HS-5 (cell line): ENCODE measurements at places on chromosomes 16 and 17.

- DNase-seq = no peak
Observed at GRCh38 chr17:2624292-2624731, 30.9 kb downstream of the PAFAH1B1 start.

GRCh38 chr16:67563708-67564468 is 1.6 kb downstream of the CTCF start:
- DNase-seq = no peak

DNA sequence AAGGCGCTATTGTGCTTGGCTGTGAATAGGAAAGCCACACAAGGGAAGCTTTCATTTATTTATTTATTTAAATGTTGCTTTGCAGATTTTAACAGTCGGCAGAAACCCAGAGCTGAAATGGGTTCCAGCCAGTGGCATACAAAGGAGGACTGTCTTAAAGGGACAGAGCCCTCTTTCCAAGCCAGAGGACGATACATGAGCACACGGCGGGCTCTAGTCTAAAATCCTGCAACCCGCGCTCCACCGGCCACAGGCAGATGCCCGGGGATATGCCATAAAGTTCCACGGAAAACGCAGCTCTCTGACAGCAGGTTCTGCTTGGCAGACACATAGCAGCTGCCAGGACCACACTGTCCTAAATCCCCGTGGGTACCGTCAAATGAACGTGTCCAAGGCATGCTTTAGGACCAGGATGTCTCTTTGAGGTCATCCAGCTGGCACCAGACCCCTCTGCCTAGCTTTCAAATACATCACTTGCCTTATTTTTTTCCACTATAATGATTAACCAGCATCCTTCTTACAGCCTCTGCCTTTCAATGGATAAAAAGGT is 64.6 kb downstream of the CYTH1 start:
- DNase-seq = no peak

DNA sequence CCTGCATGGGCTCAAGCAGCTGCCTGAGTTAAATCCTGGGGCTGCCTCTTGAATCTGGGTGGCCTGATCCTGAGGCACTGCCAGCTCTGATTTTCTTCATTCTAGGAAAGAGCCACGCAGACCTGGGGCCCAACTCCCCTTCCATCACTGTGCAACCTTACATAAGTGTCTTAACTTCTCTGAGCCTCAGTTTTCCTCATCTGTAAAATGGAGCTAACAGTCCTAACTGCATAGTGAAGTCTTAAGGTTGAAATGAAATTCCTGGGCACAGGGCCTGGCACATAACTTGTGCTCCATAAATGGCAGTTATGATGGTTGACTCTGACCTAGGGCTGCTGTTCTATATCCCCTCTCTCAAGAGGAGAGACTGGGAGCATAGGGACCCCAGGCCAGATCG is 236.6 kb downstream of the GSG1L start:
- DNase-seq = no peak

DNA sequence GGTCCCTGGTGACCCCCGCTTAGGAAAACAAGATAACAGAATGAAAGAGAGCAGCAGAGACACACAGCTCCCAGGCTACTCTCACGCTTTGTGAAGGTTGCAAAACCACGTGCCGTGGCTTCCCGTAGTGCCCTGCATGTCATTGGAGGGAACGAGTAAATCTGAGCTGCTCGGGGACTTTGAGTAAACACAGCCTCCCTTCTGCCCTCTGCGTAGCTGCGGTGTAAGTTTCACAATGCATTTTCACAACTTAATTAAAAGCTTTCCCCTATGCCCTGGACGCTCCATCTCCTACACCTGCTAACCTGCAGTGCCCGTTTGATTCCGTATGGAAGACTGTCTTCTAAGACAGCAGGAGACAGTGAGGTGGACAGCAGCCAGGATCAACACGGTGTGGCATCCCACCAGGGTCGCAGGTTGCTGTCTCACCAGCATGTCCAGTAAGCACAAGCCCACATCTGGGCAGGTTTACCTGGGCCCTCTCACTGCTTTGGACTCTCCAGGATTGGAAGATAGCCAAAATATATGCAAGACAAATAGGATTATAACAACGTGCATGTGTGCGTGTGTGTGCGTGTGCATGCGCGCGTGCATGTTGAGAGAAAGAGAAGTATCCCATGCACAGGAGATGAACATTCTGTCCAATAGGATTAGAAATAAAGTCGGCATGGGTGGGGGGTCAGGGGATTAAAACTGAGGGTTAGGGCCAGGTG is 116.4 kb upstream of the RCVRN start:
- DNase-seq = no peak

DNA sequence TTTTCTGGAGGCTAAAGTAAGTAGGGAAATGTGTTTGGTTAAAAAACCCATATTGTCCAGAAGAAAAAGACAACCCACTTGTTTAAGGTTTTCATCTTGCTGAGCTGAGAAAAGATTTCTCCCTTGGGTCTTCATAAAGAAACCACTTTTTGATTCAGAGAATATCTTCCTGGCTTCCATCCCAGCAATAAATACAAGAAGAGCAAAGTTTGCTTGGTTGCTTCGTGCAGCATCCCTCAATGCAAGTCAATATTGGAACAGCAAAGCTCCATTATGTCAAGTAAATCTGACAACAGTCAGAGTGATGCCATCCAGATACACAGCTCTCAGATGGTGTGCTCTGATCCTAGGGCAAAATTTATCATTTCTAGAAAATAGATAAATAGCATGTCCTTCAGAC is 118.9 kb upstream of the PIRT start:
- DNase-seq = no peak

DNA sequence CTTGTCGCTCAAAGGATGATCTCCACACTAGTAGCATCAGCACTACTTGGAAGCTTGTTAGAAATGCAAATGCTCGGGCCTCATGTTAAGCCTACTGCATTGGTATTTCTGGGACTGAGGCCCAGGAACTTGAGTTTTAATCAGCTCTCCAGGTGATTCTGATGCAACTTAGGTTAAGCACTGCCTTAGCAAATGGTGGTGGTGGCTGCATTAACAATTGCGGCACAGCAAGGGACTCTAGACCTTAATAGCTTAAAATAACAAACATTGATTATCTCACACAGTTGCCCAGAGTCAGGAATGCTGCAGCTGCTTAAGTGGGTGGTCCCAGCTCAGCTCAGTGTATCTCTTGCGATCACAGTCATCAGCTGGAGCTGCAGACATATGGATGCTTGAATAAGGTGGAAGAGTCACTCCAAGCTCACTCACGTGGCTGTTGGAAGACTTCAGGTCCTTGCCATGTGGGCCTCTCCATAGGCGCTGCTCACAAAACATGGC is 25.8 kb downstream of the HS3ST3A1 start:
- no peak for DNase-seq

GRCh38 chr16:67474551-67475455 is 6.2 kb downstream of the ATP6V0D1 start:
- no peak for DNase-seq

DNA sequence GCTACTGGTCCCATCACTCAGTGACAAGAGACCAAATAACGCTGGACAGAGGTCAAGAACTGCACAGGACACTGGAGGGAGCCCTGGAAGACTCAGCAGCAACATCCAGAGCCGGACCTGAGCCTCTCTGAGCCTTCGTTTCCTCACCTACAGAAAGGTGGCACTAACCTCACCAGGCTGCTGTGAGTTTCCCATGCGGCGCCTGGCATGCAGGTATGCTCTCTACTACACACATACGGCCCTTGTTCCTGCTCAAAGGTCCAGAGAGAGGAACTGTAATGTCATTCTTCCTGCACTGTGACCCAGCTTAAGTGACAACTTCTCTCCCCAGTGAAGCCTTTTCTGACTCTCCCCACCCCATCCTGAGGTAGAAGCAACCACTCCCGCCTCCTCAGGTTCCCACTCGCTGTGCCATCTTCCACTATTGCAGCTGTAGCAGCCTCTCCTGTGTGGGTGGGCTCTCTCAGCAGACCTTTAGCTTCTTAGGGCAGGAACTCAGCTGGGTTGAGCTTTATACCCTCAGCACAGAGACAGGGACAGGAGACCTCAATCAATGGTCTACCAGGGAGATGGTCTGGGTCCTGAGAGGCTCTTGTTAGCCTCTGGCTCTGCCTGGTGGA is 43.9 kb upstream of the SREBF1 start:
- no peak for DNase-seq

DNA sequence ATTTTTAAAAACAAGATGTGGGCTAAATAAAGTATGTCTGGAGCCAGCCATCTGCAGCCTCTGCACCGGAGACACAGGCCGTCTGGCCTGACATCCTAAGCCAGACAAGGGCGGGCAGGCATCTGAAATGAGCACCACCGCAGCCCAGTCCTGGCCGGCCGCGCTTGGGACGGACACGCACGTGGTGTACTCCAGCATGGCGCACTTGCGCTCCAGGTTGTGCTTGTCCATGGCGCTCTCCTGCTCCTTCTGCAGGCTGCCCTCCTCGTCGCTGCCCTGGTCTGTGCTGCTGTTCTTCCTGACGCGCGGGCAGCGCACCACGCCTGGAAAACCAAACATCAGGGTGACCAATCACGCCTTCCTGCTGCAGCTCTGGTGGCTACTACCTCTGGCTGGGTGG is 60.3 kb downstream of the GTF3C1 start:
- no peak for DNase-seq

DNA sequence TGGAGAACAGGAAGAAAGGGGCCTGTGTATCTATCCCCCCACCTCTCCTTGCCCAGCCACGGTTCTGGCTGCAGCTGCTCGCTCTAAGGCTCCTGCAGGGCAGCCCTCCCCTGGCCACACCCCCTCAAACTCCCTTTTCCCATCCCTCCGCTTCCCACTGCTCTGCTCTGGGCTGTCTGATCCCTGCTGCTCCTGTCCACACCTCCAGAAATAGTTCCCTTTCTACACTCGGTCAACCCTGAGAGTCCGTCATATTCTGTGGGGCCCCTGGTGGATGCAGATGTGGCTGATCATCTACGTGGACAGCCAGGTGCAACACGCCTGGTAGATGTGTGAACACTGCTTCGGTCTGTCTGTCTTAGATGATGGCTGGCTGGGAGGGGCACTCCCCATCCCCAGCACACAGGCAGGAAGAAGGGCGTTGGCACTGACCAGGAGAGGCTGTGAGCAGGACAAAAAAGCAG is 19.3 kb upstream of the KRT19 start:
- no peak for DNase-seq

DNA sequence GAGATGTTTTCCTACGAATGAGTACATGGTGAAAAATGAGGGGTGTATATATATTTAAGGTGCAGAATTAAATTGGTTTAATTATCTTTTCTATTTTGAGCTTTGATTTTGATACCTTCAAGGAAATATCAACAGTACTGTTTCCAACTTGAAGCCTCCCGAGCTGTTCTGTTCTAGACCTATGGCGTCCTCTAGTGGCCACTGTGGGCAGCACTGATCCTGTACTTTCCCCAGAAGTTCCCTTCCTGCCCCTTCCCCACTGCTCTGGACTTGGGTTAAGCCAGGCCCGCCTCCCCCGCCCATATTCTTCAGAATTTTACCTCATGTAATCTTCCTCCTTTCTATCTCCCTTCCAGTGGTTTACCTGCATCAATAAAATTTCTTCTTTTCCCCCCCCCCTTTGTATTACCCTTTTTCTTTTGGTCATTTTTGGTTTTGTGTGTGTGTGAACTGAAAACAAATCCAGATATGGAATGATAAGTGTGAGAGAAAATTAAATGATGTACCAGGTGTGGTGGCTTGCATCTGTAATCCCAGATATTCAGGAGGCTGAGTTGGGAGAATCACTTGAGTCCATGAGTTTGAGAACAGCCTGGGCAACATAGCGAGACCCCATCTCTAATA is 1643.5 kb downstream of the TP53TG3F start:
- DNase-seq = no peak

- DNase-seq = no peak
Observed at GRCh38 chr17:17221329-17221728, 15.2 kb upstream of the PLD6 start.

GRCh38 chr16:57619606-57620334 is 8.7 kb upstream of the ADGRG1 start:
- DNase-seq = no peak

DNA sequence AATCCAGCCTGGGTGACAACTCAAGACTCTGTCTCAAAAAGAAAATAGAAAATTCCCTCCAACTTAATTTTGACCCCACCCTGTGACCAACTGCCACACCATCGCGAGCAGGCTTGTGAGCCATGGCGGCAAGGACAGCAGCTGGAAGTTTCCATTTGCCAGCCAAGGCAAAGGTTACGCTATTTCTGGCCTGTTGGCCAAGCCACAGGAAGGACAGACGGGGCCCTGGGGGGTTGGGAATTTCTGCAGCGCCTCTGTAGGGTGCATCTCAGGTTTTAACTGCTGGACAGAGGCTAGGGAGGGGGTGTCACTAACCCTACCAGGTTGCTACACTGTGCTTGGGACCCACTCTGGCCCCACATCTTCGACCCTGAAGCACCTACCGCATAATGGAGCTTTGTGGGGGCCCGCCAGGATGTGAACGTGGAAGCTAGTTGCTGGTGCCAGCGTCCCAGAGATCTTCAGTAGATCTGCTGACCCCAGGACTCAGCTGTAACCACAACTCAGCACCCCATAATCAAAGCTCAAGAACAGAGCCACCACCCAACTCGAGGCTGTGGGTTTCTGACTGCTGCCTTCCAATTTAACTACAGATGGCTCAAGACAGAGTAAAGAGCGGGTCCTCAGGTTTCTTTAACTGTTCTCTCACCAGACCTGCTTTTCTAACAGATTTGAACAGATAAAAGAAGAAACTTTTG is 10.9 kb downstream of the KIFC3 start:
- no peak for DNase-seq
